ENCODE measurements at places on chromosomes 7 and 10.
A peak's percentile ranks its signal among the peaks of the same experiment; 100 is the strongest.

DNA sequence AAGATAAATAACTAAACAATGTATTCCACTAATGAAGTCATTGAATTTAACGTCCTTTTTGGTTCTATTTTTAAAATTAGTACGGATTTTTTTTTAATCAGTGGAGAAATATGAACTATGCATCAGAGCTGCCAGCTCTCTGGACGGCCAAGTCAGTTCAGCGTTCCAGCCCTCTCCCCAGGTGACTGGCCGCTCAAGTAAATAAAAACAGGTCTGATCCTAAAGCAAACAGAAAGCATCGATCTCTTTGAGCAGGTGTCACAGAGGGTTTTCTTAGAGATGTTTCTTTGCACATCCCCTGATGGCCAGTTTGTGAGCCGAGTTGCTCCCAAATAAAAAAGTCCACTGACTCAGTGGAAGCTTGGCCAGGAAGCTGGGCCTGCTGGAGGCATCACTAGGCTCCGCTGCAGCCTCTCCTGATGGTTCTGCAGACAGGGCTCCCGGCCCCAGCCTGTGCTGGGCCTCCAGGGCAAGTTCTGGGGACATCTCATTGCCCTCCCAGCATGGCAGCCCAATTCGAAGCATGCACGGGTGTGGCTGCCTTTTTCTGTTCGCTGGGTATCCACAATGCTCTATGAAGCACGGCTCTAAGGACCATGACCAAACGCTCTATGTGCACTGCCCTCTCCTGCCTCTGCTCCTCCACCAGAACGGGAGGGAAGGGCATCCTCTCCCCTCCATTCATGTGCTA lies 74.7 kb upstream of the PPP2R2D start:
- no peak for DNase-seq

GRCh38 chr10:110864662-110865140 lies 7.0 kb upstream of the PDCD4 start:
- peak; percentile 15 for DNase-seq

DNA sequence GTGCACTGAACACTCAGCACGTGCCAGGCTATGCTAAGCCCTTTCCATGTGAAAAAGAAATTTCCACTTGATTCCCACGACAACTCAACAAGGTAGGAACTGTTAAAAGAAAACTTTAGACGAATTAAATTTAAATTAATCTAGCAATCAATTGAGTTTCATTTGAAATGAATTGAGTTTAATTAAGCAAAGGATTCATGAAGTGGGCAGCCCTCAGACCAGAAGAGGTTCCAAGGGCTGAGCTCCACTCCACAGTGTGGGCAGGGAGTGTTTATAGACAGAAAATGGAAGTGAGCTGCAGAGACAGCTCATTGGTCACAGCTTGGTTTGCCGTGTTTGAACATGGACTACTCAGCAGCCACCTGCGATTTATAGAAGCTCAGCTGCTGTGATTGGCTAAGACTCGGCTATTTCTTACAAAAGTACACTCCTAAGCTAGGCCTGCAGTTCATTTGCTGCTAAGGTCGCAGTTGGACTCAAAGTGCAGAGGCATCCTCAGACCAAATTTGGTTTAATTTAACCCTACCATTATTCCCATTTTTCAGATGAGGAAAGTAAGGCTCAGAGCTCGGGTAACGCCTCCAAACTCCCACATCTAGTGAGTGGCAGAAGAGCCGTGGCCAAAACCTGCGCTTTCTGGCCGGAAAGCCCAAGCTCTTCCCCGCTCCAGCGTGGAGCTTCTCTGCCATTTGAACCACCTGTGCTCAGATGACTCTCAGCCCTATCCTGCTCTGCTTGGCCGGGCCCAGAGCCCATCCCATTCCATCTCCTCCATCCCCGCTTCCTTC lies 24.9 kb downstream of the CALML3 start:
- no peak for DNase-seq

GRCh38 chr10:20065814-20066213 lies 249.6 kb downstream of the PLXDC2 start:
- DNase-seq, result no peak

- peak; percentile 28 for DNase-seq
Observed at GRCh38 chr7:66930341-66930740, 9.3 kb downstream of the TMEM248 start.

- DNase-seq, result peak; percentile 65
Observed at GRCh38 chr7:22666732-22667131, 60.3 kb upstream of the IL6 start.

DNA sequence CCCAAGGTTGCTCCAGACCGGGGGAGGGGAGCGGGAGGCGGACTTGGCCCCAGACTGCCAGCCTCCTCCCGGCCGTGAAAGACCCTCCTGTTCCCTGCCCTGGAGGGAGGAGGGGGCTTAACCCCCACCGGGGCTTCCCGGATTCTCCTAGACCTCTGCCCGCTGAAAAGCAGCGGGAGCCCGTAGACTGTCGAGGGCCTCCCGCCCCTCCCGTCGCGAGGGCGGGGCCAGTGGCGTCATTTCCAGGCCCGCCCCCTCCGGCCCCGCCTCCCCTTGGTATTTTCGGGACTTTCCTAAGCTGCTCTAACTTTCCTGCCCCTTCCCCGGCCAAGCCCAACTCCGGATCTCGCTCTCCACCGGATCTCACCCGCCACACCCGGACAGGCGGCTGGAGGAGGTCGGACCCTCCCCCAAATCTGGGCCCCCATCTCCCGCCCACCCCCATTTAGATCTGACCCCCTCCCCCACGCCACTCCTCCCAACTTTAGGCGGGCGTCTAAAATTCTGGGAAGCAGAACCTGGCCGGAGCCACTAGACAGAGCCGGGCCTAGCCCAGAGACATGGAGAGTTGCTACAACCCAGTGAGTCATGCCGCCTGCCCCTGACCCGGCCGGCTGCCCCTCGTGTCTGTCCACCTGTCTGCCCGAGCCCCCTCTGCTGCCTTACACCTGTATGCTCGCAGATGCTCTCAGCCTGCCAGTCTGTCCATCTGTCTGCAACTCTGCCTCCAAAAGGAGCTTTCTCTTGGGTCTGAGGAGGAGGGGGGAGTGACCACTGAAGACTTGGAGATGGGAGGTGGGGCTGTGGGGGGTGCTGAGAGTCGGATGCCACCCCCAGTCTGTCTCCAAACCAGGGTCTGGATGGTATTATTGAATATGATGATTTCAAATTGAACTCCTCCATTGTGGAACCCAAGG lies at the start of gene NFKB2:
TSS of gene NFKB2 (plus strand) at position 306 of the 917 bp plus-strand sequence. CDS start at position 561, 255 bp downstream.
- DNase-seq, result peak; percentile 92

DNA sequence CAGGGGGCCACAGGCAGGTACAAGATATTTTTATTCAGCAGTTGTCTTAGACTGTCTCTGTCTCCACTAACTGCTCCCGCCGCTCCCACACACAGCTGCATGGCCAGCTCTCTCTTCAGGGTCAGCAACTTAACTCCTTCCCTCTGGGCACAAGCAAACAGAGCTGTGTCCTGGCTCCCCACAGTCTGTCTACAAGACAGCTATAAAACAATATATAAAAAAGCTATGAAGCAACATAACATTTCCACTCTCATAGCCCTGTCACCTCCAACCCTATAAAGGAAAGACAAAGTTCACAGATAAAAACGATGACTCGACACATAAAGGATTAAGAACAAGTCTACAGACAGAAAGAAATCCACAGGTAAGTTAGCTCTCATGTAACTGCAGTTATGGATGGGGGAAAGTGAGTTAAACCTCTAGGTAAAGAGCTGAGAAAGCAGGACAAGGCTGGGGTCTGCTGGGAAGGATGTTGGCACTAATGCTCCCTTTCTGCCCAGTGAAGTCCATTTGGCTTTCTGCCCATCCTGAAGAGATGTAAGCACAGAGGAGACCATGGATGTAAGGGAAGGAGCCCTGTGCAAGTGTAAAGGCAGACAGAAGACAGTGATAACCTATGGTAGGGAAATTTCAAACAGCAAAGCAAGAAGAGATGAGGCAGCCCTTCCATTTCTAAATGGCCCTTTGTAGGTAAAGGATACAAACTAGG lies 27.0 kb downstream of the RAPGEF5 start:
- no peak for DNase-seq

GRCh38 chr10:62048919-62049623 lies 147.6 kb downstream of the ARID5B start:
- peak; percentile 100 for DNase-seq

Data from GM23248 (cell line).